H1 (cell line): ENCODE measurements at places on chromosomes 5 and 9.

DNA sequence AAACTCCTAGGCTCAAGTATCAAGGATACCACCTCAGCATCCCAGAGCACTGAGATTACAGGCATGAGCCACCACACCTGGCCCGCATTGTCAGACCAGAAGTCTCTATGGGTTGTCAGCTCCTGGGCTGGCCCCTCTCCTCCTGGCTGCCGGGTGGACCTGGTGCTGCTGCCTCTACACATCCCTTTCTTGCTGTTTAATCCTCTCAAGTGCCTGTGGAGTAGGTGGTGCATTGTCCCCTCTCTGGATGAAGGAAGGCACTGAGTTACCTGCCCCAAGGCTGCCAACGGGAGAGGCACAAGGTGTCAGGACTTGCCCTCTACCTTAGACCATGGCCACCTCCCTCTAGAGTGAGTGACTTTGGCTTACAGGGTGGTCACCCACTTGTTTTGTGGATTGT, 37.4 kb downstream of the PHF2 start:
- no peak for DNase-seq

- DNase-seq: no peak
Observed at GRCh38 chr5:132480546-132480892, 10.1 kb downstream of the IRF1 start.

GRCh38 chr9:88378317-88378716, 9.9 kb upstream of the SPIN1 start:
- no peak for DNase-seq

GRCh38 chr5:149938791-149939358, 5.7 kb downstream of the PDE6A start:
- DNase-seq: no peak

DNA sequence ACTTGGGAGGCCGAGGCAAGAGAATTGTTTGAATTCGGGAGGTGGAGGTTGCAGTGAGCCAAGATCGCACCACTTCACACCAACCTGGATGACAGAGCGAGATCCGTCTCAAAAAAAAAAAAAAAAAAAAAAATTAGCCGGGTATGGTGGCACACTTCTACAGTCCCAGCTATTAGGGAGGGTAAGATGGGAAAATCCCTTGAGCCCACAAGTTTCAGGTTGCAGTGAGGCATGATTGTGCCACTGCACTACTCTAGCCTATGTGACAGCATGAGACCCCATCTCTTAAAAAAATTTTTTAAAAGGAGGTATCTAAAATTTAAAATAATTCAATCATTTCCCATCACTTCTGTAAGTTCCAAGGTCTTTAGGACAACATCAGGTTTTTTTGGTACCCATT, 26.0 kb downstream of the PSIP1 start:
- DNase-seq: no peak

DNA sequence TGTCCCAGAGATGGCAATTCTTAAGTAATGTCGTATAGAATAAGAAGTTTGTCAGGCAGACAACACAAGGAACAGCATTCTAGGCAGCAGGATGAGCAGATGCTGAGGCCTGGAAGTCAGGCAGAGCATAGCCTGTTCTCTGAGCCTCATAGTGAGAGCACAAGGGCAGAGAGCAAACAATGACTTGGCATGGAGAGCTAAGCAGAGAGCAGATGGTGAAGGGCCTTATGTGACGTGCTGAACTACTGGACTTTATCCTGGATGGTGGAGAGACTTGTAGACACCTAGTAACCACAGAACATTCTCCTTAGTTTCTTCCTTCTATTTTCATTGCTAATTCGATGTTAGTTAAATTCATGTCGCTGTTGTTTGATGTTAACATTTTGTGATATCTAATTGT, 60.1 kb downstream of the KCTD16 start:
- no peak for DNase-seq
